ENCODE measurements at places on chromosomes 12 and 14. TPM values are rescaled to one million over a fixed set of nuclear protein-coding genes. Genes with fewer than 3 reads are reported as not detected.

The TSHR gene
- not detected for total RNA-seq

The GLIPR1L1 gene
- not detected for total RNA-seq

The LAG3 gene
- 324 TPM for total RNA-seq

The PGAM5 gene
- total RNA-seq = 105 TPM

The BIN2 gene
- total RNA-seq = 42.8 TPM

The OR6C74 gene
- not detected for total RNA-seq

The HCAR3 gene
- total RNA-seq = not detected

The TC2N gene
- 14.6 TPM for total RNA-seq

The MIPOL1 gene
- not detected for total RNA-seq

The BHLHE41 gene
- total RNA-seq = not detected

The GYS2 gene
- total RNA-seq = not detected

The PFKM gene
- total RNA-seq = 50.0 TPM

The SLC35F4 gene
- not detected for total RNA-seq

The TSPAN9 gene
- total RNA-seq = 0.29 TPM

The SOX5 gene
- total RNA-seq = not detected

Data from activated CD8-positive, alpha-beta memory T cell treated with anti-CD3 and anti-CD28 coated beads for 36 hours (primary cell).